ENCODE measurements at places on chromosomes 13 and 19.

GRCh38 chr19:3080286-3080685 is 13.9 kb upstream of the GNA11 start:
- DNase-seq, result no peak

DNA sequence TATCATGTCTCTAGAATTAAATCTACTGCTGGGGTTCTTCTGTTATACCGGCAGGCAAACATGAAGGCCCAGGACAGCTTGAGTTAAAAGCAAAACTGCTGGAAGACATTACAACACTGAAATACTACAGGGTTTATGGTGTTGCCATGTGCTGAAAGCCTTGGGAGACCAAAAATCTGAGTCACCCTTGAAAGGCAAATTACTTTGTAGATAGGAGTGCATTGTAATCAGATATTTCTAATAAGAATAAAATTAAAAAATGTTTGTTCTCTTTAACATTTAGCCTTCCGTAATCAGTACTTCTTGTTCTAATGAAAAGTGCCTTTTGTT is 181.3 kb downstream of the PCDH9 start:
- DNase-seq, result no peak

DNA sequence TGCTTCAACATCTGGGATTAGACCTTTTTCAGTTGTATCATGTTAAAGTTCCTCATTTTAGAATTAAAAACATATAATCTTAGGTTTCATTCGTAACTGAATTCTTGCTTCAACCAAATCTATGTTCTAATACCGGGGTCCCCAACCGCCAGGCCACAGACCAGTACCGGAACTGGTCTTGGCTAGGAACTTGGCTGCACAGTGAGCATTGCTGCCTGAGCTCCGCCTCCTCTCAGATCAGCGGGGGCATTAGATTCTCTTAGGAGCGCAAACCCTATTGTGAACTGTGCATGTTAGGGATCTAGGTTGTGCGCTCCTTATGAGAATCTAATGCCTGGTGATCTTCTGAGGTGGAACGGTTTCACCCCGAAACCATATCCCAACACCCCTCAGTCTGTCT is 19.2 kb downstream of the ITM2B start:
- DNase-seq, result no peak

- DNase-seq, result no peak
Observed at GRCh38 chr19:40622773-40623075, 21.6 kb downstream of the LTBP4 start.

DNA sequence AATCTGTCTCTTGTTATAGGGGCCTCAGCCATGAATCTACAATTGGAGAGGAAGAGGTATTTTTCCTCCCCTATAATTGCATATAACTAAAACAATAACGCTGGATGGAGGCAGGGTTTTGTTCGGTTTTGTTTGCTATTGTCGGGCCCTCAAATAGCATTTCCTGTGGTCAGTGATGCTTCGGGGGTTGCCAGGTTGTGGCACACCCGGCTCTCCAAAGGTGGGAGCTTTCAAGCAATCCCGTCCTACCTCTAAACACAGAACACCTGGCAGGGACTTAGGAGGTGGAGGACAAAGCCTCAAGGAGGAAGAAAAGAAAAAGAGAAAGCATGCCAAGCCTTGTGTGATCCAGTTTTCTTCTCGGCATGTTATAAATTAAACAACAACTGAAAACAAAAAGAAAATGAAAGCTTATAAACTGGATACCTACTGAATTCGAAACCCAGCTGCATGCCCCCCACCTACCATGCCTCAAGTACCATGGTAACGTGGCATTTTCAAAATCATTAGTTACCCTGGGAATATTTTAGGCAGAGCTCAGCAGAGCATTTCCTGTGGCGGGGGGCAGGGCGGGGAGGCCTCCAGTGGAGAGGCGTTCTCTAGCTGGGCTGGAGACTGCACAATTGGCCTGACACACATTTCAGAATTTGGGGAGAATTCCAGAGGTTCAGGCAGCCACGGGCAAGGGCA is 213.8 kb downstream of the DCLK1 start:
- DNase-seq, result no peak
